Panc1 (cell line): ENCODE measurements at places on chromosomes 4 and X. TPM values are rescaled to one million over a fixed set of nuclear protein-coding genes. Genes with fewer than 3 reads are reported as not detected.

- no peak for DNase-seq
Observed at GRCh38 chr4:63169836-63170235, 1239.4 kb downstream of the TECRL start.

DNA sequence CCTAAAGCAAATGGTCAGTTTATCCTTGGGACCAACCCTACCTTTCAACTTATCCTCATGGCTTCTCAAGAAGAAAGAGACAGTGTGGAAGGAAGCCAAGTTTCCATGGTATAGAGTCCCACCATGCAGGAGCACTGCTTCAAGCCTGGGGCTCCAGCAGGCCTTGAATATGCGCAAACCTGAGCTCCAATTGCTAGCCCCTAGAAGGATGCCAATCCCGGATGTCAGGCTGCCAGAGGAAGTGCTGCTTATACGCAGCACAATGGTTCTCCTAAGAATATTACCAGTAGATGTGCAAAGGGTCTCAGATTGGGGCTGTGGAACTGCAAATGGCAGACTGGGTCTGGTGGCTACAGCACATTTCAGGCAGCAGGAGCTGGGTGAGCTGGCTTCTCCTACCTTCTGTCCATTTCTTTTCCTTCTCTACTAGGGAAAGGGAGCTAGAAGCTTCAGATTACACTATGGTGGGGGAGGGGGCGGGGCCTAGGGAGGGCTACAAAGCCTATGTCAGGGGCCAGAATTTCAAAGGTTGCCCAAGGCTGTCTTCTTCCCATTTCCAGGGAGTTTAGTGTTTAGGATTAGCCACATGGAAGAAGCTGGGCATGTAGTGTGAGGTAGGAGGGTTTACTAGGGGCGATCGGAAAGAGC, 40.7 kb upstream of the CITED1 start:
- no peak for DNase-seq

- no peak for DNase-seq
Observed at GRCh38 chr4:135316266-135316779, 1114.7 kb upstream of the PABPC4L start.

The XAGE2 gene
- total RNA-seq = not detected

The CLDN24 gene
- not detected for total RNA-seq

GRCh38 chrX:64843224-64843623, 133.0 kb downstream of the ZC4H2 start:
- no peak for DNase-seq

GRCh38 chr4:108303488-108304177, 134.9 kb upstream of the LEF1 start:
- no peak for DNase-seq

The ETFDH gene
- total RNA-seq = 23.7 TPM

The PCDH19 gene
- 0.08 TPM for total RNA-seq

The C4orf50 gene
- under 0.01 TPM for total RNA-seq

GRCh38 chr4:186151499-186151898, 39.9 kb upstream of the CYP4V2 start:
- DNase-seq = no peak

DNA sequence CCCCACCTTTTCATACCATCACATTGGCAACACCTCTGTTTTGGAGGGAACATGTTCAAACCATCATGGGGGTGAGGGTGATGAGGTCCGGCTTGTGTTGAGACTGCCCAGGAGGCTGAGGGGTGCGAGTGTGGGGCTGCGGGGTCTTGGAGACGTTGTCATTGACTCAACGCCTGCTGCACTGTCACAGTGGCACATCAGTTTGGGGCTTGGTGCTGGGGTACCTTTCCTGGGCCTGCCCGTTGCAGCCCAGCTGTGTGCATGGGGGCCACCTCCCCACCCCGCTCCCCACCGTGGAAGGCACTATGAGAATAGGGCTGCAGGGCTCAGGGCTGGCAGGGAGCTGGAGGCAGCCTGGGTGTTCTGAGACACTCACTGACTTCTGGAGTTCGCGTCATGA, 2.3 kb downstream of the HTRA3 start:
- no peak for DNase-seq

DNA sequence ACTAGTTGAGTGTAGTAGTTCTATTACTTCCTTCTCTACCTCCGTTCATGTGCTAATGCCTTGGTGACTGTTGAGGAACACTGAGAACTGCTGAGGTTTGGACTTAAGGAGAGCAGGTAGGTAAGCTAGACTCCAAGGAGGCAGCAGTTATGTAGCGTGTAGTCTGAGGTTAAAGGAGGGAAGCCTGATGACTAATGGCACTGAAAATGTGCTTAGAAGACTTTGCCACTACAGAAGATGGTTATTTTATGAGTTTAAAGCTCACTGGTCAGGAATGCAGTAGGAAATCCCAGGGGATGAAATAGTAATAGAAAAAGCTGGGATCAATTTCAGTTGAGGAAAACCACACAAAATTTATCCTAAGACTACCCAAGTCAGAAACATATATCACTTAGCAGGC, 1077.3 kb downstream of the RAPGEF2 start:
- no peak for DNase-seq

DNA sequence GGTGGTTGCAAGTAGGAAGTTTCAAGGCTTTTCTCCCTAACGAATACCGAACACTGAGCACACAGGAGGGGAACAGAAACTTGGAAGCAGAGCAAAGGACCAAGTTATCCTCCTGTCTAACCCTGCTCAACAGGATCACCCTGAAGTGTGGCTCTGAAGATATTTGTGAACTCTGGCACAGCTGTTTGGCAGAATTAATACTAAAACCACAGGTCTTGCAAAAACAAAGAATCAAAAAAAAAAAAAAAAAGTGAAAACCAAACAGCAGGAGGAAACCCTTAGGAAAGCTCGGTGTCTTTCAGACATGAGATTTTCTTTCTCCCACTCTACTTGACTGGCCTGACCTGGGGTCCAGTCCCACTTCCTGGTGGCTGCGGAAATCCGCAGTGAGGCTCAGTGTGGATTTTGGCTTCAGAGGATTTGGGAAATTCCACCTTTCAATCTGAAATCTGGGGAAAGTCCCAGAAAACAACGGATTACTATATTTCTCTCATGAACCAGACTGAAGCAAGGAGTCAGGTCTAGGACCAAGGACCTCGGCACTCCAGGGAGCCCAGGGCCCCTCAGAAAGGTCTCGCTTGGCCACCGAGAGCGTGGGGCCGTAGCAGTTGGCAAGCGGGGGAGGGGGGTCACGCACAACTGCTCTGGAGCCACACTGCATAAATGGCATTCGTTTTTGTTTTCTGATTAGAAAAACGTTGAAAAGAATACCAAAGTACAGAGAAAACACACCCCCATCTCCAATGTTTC, 867 bp downstream of the TIFA start:
- DNase-seq = no peak

The GYG2 gene
- 0.85 TPM for total RNA-seq

DNA sequence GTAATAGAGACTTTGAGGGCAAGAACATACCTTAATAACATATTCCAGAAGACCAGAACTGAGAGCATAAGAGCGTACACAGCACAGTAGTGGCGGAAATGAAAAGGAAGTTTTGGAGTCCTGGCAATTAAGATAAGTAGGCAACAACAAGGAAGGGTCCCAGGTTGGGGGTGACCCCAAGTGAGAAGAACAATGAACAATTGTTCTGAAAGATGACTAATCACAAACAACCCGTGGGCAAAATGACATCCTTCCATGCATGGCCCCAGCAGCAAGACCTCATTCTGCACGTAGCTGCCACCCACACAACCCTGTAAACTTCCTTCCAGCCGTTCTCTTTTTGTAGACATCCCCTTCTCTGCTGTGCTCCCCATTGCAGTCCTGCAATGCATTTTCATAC, 384.4 kb upstream of the PABPC4L start:
- DNase-seq = no peak

The HS3ST1 gene
- total RNA-seq = 0.21 TPM

The PITX2 gene
- total RNA-seq = 0.44 TPM

The BGN gene
- total RNA-seq = 2.9 TPM

DNA sequence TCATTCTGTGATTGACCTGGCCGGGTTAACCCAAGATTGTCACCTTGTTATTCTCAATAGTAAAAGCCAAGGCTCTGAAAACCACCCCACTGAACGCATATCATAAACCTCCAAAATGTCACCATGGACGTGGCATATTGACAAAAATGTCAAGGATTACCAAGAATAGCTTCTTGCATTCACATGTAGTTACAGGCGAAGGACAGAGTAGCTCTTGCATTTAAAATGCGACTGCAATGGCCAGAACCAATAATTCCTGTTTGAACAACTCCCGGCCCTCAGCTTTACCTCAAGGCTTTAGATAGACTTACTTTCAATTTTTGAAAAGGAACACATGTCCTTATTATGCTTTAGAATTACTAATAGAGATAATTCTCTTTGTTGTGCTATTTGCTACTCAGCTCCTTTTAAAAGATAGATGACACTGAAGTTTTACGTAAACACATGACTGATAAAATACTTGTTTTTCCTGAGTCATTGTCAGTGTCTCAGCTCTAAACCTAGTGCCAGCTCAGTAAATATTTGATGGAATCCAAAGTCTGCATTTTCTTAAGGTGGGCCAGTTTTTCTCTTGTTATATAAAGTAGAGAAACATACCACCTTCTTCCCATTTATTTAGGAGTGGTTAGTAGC, 66.3 kb downstream of the CLDN34 start:
- DNase-seq = no peak

GRCh38 chr4:143344041-143344440, 7.4 kb downstream of the GAB1 start:
- DNase-seq = no peak

DNA sequence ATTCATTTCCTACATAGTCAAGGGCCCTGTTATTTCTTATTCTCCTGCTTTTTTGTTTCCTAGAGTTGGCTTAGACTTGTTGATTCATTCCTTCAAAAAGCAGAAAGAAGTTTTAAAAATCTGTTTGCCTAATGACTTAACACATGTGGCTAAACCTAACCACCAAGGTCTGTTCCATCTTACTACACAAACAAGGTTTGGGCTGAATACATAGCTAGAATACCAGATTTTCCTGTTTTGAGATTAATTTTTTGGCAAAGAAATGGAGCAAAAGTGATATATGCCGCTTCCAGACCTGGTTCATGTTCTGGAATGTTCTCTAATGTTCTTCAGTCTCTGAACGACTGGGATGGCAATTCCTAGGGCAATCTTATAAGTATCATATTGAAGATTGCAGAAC, 7.4 kb upstream of the CAMK2D start:
- no peak for DNase-seq

GRCh38 chr4:80092088-80092487, 19.1 kb upstream of the ANTXR2 start:
- no peak for DNase-seq

DNA sequence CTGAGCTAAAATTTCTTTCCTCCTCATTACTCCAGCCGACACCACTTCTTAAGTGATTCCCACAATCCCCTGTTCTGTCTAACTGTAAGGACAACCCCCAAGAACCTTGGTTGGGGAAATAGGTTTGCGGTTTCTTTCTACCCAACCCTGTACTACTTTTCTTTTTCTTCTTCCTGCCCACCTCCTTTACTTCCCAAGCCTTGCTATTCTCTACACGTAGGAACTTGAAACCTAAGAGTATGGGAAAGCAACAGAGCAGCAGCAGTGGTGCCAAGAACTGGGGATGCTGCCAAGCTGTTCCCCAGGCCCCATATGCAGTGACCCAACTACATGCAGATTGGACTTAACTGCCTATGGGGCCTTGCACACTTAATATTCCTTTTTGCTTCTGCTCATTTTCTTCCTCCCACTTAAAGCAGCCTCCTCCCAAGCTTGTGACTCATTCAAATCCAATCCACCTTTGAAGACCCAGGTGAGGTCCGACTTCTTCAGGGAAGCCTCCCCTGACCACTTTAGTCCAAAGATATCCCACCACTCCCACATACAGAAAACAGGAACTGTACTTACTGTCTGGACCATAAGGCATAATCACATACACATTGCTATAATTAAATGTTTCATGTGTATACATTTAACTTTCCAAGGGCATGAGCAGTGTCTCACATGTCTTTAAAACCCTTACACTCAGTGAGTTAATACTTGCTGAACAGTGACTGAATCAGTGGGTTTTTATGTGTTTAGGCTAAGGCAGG, 1.7 kb downstream of the FAM120C start:
- no peak for DNase-seq
